Neuronal stem cell (in vitro differentiated cells): ENCODE measurements at places on chromosomes 2 and 18.
A peak's percentile ranks its signal among the peaks of the same experiment; 100 is the strongest.

DNA sequence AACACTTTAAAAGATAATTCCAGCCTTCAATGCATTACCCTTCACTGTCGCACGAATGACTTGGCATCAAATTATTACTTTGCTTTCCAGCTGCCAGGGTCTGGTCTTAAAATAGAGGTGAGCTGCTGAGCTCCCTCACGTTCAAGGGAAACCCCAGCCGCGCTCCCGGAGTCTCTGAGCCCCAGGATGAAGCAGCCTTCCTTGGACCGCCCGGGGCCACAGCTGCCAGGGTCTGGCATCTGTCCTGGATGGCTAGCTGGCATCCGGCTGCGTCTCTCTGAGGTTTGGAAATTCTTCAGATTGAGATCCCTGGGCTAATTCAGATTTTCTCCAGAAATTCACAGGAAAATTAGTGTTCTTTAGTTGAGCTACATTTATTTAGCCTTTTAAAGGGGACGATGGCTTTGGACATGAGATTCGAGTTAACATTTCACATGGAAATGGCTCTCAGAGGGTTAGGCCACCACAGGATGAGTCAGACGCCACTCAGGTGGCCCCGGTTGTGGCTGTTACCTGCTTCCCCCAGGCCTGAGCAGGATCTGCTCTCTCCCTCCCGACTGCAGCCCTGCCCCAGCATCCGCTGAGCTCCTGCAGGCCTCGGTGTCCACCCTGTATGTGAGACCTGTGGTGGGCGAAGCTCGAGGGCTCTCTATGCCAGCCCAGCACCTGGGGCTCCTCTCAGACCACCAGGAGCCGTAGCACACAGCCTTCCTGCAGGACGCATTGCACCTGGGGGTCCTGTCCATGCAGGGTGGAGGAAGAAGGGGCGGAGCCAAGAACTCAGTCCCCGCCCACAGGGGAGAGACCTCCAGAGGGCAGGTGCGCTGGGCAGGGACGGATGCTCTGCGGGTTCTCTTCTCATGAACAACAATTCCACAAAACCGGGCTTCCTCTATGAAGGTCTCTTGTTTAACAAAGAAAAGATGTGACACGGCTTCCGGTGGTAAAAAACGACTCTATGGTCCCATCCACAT lies 255.5 kb downstream of the TWIST2 start:
- DNase-seq: no peak

GRCh38 chr2:101731221-101732054 lies 33.9 kb downstream of the MAP4K4 start:
- no peak for DNase-seq

DNA sequence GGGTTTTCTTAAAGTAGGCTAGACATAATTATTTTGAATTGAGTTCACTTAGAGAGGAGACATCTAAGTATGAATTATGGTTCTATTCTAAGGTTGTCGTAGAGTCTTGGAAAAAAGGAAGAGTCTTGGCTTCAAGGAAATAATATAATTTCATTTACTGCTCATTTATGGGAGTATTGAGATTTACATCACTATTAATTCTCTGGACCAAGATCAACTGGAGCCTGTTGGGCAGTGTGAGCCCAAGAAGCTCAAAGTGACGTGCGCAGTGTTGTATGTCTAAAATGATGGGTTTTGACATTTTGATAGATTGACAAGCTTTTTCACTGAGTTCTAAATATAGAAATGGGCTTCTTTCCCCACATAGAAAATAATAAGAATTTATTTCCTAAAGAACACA lies 154.7 kb downstream of the QPCT start:
- no peak for DNase-seq

DNA sequence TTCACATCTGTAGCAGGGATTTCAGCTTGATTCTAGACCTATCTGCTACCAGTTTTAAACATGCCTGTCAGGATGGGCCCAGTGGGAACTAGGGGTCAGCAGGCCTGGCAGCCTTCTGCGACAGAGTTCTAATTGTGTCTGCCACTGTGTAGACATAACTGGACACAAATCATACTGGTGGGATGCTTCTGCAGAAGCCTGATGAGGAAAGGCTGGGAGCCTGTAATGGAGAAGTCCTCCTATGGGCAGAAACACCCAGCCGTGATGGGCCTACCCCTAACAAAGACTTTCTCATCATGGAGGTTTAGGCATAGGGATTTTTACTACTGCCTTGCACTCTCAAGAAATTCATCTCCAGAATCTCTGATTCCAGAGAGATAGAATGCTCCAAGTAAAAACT lies 166.9 kb downstream of the PDE11A start:
- no peak for DNase-seq

GRCh38 chr2:17756668-17757067 lies 2.7 kb downstream of the GEN1 start:
- no peak for DNase-seq

GRCh38 chr2:140348826-140349225 lies 1568.6 kb upstream of the NXPH2 start:
- DNase-seq: peak; percentile 12

- no peak for DNase-seq
Measured at GRCh38 chr2:101474731-101475384, at the start of gene RFX8. RFX8 (minus strand) TSS chr2:101475112; CDS start chr2:101466848, 8,264 bp downstream.

DNA sequence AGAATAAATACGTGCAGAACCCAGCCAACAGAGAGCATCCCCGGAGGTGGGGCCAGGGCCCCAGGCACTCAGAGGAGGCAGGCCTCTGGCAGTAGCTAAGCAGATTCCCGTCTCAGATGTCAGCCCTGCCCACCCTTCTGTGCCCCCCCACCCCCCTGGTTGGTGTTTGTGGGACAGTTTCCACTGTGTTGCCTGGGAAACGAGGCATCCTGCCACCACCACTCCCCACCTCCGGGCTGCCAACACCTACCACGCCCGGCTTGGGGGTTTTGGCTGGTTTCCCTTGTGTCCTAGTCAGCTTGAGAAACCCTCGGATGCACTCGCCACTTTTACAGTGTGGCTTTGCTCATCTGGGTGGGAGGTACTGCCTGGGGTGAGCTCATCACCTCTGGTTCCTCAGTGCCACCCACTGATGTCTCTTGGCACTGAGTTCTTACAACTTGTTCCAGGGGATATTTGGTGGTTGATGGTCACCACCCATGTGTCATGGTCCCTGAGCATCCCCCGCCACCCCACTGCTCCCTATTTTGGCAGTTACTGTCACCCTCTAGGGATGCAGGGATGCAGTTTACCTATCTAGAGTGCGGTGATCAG lies 72.4 kb upstream of the YWHAQ start:
- no peak for DNase-seq

DNA sequence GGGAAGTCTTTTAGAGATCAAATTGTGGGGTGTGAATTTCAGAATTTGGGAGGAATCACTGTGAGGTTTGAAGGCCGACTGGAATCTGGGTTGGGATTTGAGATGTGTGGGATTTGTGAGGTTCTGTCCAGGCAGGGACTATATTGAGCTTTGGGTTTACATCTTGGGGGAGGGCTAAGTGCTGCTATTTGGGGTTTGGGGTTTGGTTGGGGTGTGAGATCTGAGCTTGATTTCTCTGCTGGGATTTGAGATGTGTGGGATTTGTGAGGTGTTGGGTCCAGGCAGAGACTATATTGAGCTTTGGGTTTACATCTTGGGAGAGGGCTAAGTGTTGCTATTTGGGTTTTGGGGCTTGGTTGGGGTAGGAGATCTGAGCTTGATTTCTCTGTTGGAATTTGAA lies 864 bp downstream of the GMPPA start:
- DNase-seq: no peak

DNA sequence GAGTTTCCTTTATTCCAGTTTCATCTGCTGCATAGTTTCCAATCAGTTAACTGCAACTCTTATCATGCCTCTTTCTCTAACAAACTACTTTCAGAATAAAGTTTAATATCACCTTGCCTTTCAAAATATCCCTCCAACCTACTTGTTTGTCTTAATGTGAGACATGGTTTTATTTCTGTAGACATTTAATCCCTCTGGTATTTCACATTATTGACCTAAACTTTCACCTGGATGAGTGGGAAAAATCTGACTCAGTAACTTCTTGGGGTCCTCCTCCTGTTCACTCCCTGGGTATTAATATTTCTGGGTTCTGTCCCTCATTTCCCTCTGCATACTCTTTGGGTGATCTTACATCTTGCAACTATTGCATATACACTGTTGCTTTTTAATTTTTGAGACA lies 27.9 kb downstream of the MSH6 start:
- DNase-seq: no peak
